ENCODE measurements at places on chromosomes 3 and 15.

DNA sequence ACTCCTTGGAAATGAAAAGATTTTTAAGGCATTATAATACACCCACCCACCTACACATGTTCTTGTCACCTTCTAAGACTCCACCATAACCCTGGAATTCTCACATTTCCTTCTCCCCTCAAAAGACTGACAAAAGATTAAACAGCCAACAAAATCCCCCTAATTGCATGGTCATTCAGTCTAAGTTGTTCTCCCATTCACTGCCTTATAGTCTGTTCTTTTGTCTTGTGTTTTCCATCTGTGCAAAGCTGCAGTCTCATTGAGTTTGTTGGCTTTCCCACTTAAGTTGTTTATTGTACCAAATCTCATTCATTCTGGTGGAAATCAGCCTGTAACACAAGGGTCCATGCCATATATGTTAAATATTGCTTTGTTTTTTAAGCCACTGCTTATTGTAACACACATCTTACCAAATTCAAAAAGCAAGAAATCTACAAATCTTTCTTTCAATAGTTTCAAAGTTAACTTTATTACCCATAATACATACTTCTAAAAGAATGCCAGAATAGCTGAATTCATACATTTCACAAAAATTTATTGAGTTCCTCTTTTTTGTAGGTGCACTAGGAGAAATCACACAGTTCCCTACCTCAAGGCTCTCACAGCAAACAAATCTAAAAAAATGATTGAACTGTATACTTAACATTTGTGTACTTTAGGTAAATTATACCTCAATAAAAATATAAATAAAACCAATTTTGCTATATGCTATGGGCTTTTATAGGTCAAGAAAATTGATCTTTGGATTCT, 2.4 kb upstream of the RCN2 start:
- DNase-seq, result no peak

GRCh38 chr3:179589143-179589542, 15.3 kb downstream of the MRPL47 start:
- DNase-seq, result no peak

DNA sequence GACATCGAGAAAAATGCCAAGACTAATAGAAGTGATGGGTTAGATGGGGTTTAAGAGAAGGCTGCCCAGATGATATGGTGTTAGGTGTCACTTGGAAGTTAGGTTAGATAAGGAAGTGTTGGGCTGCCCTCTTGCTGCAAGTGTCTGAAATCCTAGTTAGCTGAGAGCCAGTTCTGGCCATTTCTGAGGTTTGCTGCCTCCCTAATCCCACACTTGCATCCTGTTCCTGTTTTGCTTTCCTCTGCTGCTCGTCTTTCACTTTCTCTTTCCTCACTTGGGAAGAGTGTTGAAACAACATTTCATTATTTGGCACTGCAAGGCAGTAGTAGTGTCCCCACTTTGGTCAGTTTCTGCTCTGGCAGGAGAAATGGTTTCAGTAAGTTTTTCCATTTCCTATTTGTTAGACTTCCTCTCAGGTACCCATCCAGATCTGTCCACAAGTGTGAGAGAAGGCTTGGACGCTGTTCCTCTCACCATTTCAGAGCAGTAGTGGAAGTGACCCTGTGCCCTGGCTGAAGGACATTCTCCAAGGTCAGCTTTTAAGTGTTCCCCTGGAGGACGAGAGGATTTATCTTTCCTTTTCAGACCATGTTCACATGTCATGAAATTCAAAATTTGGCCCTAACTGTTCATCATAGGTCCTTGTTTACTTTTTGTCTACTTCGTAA, 93.3 kb downstream of the ADAMTSL3 start:
- no peak for DNase-seq

GRCh38 chr3:119349354-119350041, 55.3 kb downstream of the ARHGAP31 start:
- DNase-seq, result no peak

DNA sequence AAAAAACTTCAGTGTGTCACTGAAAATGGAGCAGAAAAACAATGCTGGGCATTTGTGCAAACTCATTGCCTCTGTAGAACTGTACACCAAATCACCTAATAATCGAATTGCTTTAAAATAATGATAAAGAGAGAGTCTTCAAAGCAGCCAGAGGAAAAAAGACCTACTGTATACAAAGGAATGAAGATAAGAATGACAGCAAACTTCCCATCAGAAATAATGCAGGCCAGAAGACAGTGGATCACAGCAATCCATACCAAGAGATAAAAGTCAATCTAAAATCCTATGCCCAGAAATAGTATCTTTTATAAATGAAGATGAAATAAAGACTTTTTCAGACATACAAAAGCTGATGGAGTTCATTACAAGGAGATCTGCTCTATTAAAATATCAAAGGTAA, 134.7 kb upstream of the VEPH1 start:
- DNase-seq, result no peak
